ENCODE measurements at places on chromosomes 1 and 21. TPM values are rescaled to one million over a fixed set of nuclear protein-coding genes. Genes with fewer than 3 reads are reported as not detected.
A peak's percentile ranks its signal among the peaks of the same experiment; 100 is the strongest.

The SYTL1 gene
- total RNA-seq: 29.2 TPM

GRCh38 chr1:234932511-234933430 lies 195.9 kb downstream of the TOMM20 start:
- H3K27me3 ChIP-seq: no peaks in the 10 kb centered on the region
- H3K4me1 ChIP-seq: peaks cover 64% of the 10 kb centered on the region
- no peaks in the 10 kb centered on the region for H3K36me3 ChIP-seq
- DNase-seq: no peak
- peak overlapping the region; percentile 84 for H3K27ac ChIP-seq

DNA sequence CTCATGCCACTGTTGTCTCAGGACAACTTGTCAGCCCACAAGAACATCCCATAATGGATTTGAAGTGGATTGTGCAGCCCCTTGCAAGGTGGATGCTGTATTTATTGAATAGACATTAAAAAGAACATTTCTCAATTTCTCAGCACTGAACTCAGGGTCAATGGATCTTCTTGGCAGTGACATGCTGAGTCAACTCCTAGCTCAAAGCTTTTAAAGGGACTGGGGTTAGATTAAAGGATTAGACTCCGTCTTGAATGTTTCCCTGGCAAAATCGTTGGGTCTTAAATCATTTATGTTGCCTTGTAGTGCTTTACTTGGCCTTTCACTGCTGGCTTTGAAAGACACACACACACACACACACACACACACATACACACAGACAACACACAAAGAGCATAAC lies 221.6 kb upstream of the PBX1 start:
- H3K27ac ChIP-seq: no peak overlapping the region
- no peaks in the 10 kb centered on the region for H3K4me1 ChIP-seq
- H3K27me3 ChIP-seq: no peaks in the 10 kb centered on the region
- DNase-seq: no peak
- H3K36me3 ChIP-seq: no peaks in the 10 kb centered on the region

DNA sequence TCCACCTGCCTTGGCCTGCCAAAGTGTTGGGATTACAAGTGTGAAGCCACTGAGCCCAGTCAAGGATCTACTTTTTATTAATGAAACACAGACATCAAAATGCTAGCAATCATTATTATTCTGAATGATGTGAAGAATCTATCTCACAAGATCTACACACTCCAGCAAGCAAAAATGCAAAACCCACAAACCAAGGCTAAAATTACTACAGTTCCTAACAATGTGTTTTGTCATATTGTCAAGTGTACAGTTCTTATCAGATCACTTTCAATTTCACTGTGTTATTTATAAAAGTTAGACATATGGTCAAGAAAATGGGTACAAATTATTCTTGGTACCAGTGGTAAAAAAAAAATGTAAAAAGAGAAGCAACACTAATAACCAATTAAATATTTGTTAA lies 61.3 kb upstream of the SDC3 start:
- DNase-seq: no peak
- peaks cover 41% of the 10 kb centered on the region for H3K36me3 ChIP-seq
- H3K4me3 ChIP-seq: no peak overlapping the region
- H3K27me3 ChIP-seq: no peaks in the 10 kb centered on the region

DNA sequence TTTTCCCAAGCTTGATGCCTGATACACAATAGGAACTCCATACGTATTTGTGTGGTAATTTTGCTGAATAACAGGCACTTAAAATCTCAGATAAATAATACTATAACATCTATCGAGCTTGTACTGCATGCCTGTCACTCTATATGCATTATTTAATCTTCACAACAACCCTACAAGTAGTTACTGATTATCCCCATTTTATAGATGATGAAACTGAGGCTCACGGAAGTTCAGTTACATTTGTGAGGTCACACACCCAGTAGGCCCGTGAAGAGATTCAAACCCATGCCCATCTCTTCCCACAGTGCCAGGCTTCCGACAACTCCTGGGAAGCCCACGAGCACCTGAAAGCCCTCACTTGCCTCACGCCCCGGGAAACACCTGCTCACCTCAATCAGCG lies 98.8 kb downstream of the RAVER2 start:
- no peak for DNase-seq
- no peaks in the 10 kb centered on the region for H3K27me3 ChIP-seq
- H3K27ac ChIP-seq: no peak overlapping the region
- peaks cover 26% of the 10 kb centered on the region for H3K36me3 ChIP-seq

The REN gene
- not detected for total RNA-seq

The NRIP1 gene
- 6.1 TPM for total RNA-seq

GRCh38 chr1:235908742-235909520 lies 42.2 kb upstream of the LYST start:
- H3K36me3 ChIP-seq: no peaks in the 10 kb centered on the region
- DNase-seq: no peak
- no peaks in the 10 kb centered on the region for H3K27me3 ChIP-seq
- H3K4me1 ChIP-seq: peaks cover 26% of the 10 kb centered on the region
- H3K4me3 ChIP-seq: no peak overlapping the region

DNA sequence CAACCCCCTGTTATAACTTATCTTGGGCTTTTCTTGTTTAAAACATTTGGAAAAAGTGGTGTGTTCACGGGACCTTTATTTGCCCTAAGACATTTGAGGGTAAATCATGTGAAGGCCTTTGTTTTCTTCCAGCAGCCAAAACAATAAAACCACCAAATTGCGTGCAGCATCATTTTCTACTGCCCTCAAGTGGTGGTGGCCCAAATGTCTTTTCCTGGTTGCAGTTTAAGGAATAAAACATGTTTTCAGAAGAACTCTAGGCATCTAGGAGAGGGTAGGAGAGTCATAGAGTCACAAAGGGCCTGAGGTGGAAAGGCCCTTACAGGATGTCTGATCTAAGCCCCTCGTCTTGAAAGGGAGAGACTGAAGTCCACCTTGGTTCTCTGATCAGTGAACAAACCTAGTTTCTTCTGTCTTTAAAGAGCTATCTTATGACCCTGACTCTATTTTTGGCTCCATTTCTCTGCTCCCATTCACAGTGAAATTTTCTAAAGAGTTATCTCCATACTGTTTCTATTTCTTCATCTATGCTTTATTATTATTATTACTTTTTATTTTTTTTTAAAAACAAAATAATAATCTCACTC lies 16.0 kb upstream of the EPS15 start:
- H3K4me3 ChIP-seq: no peak overlapping the region
- no peaks in the 10 kb centered on the region for H3K27me3 ChIP-seq
- H3K4me1 ChIP-seq: peaks cover 5% of the 10 kb centered on the region
- DNase-seq: peak; percentile 61

The CFAP107 gene
- not detected for total RNA-seq

The KIF21B gene
- 46.3 TPM for total RNA-seq

GRCh38 chr1:83318366-83318765 lies 680.6 kb downstream of the TTLL7 start:
- peaks cover 1% of the 10 kb centered on the region for H3K36me3 ChIP-seq
- no peaks in the 10 kb centered on the region for H3K4me1 ChIP-seq
- no peaks in the 10 kb centered on the region for H3K27me3 ChIP-seq
- H3K4me3 ChIP-seq: no peak overlapping the region
- DNase-seq: no peak
- no peak overlapping the region for H3K27ac ChIP-seq

DNA sequence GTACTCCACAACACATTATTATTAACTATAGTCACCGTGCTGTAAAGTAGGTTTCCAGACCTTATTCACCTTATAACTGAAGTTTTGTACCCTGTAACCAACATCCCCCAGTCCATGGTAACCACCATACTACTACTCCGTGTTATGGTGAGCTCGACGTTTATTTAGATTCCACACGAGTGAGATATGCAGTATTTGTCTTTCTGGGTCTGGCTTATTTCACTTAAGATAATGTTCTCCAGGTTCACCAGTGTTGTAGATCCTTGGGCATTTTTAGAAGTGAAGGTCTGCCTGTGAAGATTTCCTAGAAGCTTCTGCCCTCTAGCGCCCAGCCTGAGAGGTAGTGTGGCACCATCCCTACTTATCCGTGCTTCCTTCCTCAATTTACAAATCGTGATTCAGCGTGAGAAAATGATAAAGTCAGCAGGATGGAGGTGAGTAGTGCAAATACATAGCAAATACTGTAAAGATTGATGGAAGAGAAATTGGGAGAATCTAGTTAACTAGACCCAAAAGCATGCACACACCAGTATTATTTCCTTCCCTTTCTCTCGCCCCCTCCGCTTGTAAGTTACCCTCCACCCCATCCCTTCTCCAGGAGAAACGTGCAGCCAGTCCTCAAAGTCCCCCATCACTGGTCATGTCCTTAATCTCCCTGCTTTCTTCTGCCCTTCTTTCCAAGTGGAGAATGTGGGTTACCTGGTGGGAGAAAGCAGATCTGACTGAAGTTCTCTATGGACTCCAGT lies 36.0 kb upstream of the DISC1 start:
- H3K36me3 ChIP-seq: no peaks in the 10 kb centered on the region
- H3K27ac ChIP-seq: no peak overlapping the region
- H3K4me3 ChIP-seq: no peak overlapping the region
- H3K4me1 ChIP-seq: peaks cover 6% of the 10 kb centered on the region
- H3K27me3 ChIP-seq: no peaks in the 10 kb centered on the region

GRCh38 chr1:215860833-215861232 lies 293.7 kb downstream of the KCTD3 start:
- no peaks in the 10 kb centered on the region for H3K4me1 ChIP-seq
- no peak overlapping the region for H3K4me3 ChIP-seq
- H3K36me3 ChIP-seq: no peaks in the 10 kb centered on the region
- no peak for DNase-seq
- no peaks in the 10 kb centered on the region for H3K27me3 ChIP-seq

DNA sequence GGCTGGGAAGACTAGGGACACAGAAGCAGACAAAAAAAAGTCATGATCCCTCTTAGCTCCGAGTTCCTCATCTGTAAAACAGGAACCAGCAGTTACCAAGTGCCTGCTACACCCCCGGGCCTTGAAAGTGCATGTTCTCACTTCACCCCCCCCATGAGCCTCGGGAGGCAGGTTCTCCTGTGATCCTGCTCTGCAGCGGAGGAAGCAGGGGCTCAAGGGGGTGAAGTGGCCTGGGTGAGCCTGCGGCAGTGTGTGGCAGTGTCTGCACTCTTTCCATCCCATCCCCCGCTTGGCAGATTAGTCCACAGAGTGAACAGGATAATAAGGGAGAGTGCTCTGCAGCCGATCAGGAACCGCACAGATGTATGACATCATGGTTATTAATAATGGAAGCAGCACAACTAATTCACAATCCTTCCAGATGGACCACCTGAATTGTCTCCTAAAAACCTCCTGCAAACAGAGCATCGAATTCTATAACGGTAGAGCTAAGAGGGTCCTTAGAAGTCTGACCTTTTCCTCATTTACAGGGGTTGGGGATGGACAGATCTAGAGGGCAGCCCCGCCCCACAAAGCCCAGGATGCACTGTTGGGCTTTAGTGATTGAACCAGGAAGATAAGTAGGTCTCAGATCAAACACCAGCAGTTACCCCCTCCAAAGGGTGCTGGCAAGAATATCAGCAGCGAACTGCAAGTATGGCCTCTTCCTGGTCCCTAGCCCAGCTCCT lies 174.1 kb upstream of the EDN2 start:
- H3K36me3 ChIP-seq: peaks cover 45% of the 10 kb centered on the region
- H3K27ac ChIP-seq: peak overlapping the region; percentile 77
- peaks cover 76% of the 10 kb centered on the region for H3K4me1 ChIP-seq
- H3K27me3 ChIP-seq: no peaks in the 10 kb centered on the region

GRCh38 chr1:89547563-89548116 lies 23.0 kb downstream of the LRRC8B start:
- H3K4me3 ChIP-seq: no peak overlapping the region
- H3K27me3 ChIP-seq: no peaks in the 10 kb centered on the region
- DNase-seq: peak; percentile 56
- H3K27ac ChIP-seq: peak overlapping the region; percentile 95
- peaks cover 13% of the 10 kb centered on the region for H3K36me3 ChIP-seq

GRCh38 chr1:48164571-48164970 lies 57.9 kb upstream of the SLC5A9 start:
- H3K4me1 ChIP-seq: no peaks in the 10 kb centered on the region
- DNase-seq: no peak
- no peaks in the 10 kb centered on the region for H3K36me3 ChIP-seq
- H3K27me3 ChIP-seq: peaks cover 31% of the 10 kb centered on the region

GRCh38 chr1:159986531-159986930 lies 32.5 kb upstream of the SLAMF9 start:
- peaks cover 4% of the 10 kb centered on the region for H3K4me1 ChIP-seq
- DNase-seq: no peak
- no peaks in the 10 kb centered on the region for H3K27me3 ChIP-seq
- H3K27ac ChIP-seq: no peak overlapping the region

DNA sequence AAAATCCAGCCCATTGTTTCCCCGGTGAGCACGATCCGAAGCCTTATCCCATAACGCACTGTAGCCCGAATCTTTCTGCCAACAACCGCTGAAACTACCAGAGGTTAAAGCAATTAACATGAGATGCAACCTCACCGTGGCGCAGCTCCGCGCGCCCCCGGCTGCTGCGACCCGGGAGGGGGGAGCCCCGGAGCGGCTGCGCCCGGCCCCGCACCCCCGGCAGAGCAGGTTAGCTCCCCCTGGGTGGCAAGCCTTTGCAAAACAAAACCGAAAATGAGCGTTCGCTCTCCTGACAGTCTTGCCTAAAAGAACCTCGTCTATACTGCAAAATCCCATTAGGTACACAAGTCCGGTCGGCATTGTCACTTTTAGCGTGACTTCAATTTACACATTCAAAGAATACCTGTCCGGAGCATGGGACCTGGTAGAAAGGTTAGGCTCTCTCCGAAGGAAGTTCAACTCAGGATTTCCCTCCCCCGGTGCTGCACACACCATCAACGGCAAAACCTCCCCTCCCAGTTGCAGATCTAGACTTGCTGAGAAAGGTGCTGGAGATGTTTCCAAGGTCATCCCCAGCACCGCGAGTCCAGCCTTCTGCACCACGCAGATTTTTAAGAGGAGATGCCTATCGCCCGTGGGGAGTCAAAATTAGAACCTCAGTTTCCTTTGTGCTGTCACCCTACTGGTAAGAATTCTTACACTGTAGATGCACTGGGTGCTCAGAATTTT lies 107.5 kb downstream of the ZNF281 start:
- H3K27me3 ChIP-seq: no peaks in the 10 kb centered on the region
- no peaks in the 10 kb centered on the region for H3K36me3 ChIP-seq
- peak; percentile 71 for DNase-seq
- H3K4me1 ChIP-seq: peaks cover 14% of the 10 kb centered on the region
- peak overlapping the region; percentile 75 for H3K4me3 ChIP-seq

The SPRR2A gene
- not detected for total RNA-seq

The NLRP3 gene
- 0.20 TPM for total RNA-seq

- H3K27me3 ChIP-seq: no peaks in the 10 kb centered on the region
- peaks cover 3% of the 10 kb centered on the region for H3K4me1 ChIP-seq
- H3K36me3 ChIP-seq: no peaks in the 10 kb centered on the region
- no peak overlapping the region for H3K27ac ChIP-seq
- H3K4me3 ChIP-seq: no peak overlapping the region
Measured at GRCh38 chr1:46070164-46070814, 62.1 kb downstream of the PIK3R3 start.

GRCh38 chr1:188406636-188407035 lies 1577.9 kb downstream of the PLA2G4A start:
- no peak overlapping the region for H3K27ac ChIP-seq
- H3K4me3 ChIP-seq: no peak overlapping the region
- H3K4me1 ChIP-seq: no peaks in the 10 kb centered on the region
- no peaks in the 10 kb centered on the region for H3K27me3 ChIP-seq

- no peak overlapping the region for H3K4me3 ChIP-seq
- DNase-seq: peak; percentile 89
- peak overlapping the region; percentile 70 for H3K27ac ChIP-seq
- H3K36me3 ChIP-seq: no peaks in the 10 kb centered on the region
Measured at GRCh38 chr1:206544562-206545257, 37.4 kb downstream of the RASSF5 start.

- DNase-seq: no peak
- H3K4me1 ChIP-seq: no peaks in the 10 kb centered on the region
- peaks cover 22% of the 10 kb centered on the region for H3K27me3 ChIP-seq
- no peaks in the 10 kb centered on the region for H3K36me3 ChIP-seq
- H3K27ac ChIP-seq: no peak overlapping the region
- H3K4me3 ChIP-seq: no peak overlapping the region
Measured at GRCh38 chr1:184673305-184673704, 81.4 kb downstream of the EDEM3 start.

GRCh38 chr21:34865400-34866241 lies 183.5 kb downstream of the RUNX1 start:
- peaks cover 58% of the 10 kb centered on the region for H3K36me3 ChIP-seq
- peak overlapping the region; percentile 74 for H3K27ac ChIP-seq
- peaks cover 73% of the 10 kb centered on the region for H3K4me1 ChIP-seq

All from activated naive CD4-positive, alpha-beta T cell treated with anti-CD3 and anti-CD28 coated beads for 36 hours (primary cell).